ENCODE measurements at places on chromosomes 4 and X.
A peak's percentile ranks its signal among the peaks of the same experiment; 100 is the strongest.

DNA sequence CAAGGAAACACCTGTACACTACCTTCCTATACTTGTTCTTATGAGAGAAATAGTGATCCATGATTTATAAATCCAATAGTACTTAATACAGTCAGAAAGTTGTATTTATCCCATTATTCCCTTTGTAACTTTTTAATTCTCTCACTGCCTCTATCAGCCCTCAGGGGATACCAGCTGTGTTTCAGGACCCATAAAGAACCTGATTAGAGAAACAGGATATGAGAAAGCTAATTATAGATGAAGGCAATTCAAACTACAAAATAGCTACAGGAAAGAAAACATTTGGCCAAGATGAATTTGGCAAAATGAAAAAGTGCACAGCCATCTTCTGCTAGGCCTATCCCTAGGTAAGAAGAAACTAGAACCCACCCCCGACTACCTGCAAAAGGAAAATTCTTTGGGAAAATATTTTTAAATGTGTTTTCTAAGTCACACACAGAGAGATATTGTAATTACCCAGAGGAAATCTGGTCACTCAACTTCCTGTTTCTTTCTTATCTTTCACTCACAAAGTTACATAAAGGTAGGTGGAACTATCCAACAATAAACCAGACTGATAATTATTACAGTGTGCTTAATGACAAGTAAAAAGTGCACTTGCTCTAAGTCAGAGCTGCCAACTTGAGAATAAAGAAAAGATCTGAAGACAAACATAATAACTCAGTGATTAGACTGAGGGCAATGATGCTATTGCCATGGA lies 836.5 kb upstream of the HTR2C start:
- DNase-seq, result no peak

GRCh38 chr4:6008766-6009385 lies 9.4 kb downstream of the C4orf50 start:
- DNase-seq, result no peak

- no peak for DNase-seq
Measured at GRCh38 chr4:40564004-40564403, 65.7 kb downstream of the RBM47 start.

DNA sequence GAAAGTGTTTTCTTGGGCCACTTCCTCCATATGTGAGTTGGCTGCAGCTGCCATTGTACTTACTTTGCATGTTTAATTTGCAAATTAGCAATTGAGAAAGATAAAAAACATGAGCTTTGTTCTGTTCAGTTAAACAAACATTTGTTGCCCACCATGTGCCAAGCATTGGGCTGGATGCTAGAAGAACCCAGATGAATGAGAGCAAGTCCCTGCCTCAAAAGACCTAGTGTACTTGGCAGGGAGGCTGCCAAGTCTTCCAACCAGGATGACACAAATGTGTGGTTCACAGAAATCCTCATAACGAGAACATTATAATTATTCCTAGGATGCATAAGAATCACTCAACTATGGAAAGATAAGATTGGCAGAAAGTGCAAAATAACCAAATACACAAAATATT lies 66.7 kb downstream of the GPM6A start:
- no peak for DNase-seq

GRCh38 chr4:98966926-98967325 lies 28.6 kb upstream of the METAP1 start:
- no peak for DNase-seq

DNA sequence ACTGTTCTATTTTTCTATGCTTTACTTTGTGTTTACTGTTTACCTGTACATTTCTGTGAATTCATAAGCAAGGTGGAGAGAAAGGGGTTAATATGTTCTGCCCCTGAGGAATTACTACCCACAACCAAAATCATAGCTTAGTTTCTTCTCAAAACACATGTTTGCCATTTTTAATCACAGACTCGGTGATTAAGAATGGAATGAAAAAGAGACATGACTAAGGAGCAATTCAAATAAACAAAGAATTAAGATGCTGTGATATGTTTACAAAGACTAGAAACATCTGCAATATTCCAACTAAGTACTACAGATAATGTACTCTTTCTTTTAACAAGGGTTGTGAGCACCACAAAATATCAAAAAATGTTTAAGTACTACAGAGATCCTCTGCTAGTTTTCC lies 11.7 kb upstream of the FAT4 start:
- peak; percentile 44 for DNase-seq

- no peak for DNase-seq
Measured at GRCh38 chrX:45435481-45435880, 234.8 kb upstream of the DIPK2B start.

DNA sequence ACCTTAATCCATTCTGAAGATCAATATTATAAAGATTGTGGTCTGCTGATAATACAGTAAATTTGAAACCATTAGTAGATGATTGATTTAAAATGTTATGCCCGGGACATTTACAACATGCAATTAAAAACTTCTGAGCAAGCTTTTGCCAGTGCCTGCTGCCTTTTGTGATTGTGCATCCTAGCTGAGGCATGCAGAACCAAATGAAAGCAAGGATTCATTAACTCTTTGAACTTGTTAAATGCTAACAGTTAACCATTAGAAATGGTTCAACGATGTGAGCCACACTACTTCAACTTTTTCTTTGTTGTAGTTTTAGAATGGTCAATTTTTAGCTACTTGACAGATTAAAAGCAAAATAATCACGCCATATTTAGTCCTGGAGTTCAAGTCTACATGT lies 51.1 kb downstream of the ZFP42 start:
- DNase-seq, result no peak

DNA sequence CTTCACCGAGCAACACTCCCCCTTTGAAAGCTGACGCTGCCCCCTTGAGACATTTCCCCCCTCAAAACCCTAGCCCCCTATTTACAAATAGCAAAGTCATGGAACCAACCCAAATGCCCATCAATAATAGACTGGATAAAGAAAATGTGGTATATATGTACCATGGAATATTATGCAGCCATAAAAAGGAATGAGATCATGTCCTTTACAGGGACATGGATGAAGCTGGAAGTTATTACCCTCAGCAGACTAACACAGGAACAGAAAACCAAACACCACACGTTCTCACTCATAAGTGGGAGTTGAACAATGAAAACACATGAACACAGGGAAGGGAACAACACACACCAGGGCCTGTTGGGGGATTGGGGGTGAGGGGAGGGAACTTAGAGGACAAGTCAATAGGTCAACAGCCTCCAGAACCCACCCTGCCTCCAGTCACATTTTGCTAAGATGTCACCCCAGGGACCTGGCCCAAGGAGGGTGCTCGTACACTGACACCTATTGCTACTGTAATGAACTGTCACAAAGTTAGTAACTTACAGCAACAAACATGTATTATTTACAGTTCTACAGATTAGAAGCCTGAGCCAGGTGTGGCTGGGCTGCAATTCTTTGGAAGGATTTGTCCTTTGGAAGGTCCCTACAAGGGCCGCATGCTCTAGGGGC lies 20.6 kb downstream of the SCD5 start:
- no peak for DNase-seq

GRCh38 chr4:24896977-24897376 lies 15.9 kb downstream of the CCDC149 start:
- no peak for DNase-seq

GRCh38 chr4:29829067-29829466 lies 891.1 kb upstream of the PCDH7 start:
- no peak for DNase-seq

DNA sequence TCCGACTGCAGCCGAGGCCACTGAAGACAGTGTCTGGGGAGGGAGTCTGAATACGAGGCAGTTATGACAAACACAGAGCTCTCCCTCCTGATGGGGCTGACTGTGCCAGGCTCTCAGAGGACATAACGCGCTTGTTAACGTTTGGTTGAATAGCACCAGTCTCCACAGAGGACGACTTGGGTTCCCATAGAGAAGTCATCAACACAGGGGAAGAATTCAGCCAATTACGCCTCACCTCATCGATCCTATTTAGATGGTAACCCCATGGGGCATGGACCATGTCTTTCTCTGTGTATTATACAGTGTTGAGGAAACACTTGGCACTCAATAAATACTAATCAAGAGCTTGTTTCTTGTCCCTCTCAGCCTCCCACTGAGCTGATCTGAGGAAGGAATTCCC lies 642.6 kb upstream of the LCORL start:
- DNase-seq, result no peak

DNA sequence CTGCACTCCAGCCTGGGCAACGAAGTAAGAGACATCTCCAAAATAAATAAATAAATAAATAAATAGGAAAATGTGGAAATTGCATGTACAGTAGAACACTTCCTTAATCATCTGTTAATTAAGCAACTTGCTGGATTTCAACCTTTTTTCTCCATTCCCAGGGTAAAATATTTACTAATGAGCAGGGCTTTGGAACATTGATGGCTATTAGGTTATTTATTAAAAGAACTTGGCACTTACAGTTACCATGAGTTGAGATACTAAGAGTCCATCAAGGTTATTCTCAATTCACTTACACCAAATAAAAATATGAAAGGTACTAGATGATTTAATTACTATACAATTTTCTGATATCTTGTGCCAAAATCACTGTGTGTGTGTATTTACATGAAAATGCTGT lies 607.1 kb downstream of the PCDH18 start:
- no peak for DNase-seq

- no peak for DNase-seq
Measured at GRCh38 chr4:185456131-185456530, 15.4 kb downstream of the CCDC110 start.

DNA sequence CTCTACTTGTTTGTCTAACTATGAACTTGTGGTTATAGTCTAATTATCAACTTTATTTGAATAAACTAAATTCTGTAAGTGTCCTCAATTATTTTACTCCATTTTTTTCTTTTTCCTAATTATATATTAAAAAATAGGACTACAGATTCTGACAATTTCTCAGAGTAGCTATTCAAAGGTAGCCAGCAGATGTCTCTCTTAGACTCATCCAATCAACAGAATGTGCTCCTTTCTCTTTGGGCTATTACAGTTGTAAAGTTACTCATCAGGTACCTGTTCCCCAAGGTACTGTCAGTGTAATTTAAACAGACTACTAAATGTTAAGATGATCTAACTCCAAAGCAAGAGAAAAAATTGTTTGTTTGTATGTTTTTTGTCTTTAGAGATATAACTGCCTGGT lies 248.6 kb downstream of the PCDH18 start:
- peak; percentile 25 for DNase-seq

GRCh38 chr4:39792529-39792928 lies 94.6 kb downstream of the UBE2K start:
- DNase-seq, result no peak

- no peak for DNase-seq
Measured at GRCh38 chrX:54675762-54676161, 122.3 kb downstream of the ITIH6 start.

DNA sequence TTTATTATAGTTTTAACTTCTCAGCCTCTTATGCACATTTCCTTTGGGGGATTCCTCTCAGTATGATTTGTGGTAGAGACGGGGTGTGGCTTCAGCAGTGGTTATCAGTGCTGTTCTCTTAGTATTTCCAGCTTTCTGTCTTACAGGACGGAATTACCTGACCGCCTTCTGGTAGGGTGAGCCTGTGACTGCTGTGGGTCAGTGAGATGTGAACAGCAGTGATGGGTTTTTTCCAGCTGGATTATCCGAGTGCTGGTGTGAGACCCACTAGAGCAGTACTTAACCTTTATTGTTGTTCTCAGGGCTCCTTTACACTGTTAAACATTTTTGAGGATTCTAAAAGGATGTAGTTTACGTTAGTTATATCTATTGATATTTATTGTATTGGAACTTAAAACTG lies 135.2 kb downstream of the SLIT2 start:
- DNase-seq, result no peak

- peak; percentile 61 for DNase-seq
Measured at GRCh38 chr4:138749303-138749702, 266.3 kb upstream of the NOCT start.

DNA sequence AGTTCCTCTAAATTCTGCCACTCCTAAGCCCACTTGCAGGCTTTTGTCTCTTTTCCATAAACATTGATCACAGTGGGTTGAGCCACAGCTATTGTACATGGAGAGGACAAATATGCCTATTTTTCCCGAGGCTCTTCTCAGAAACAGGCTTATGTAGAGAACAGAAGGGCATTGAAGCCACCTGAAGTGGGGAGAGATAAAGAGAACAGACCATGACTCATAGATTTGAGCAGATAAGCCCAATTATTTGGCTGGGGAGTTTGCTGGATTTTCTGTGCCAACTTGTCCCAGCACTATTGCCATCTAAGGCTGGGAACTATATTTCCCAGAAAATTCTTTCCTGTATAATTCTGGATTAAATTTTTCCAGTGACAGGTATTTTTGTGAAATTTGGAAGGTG lies 446.1 kb upstream of the RPS6KA3 start:
- no peak for DNase-seq

- peak; percentile 52 for DNase-seq
Measured at GRCh38 chr4:54229631-54230483, 764 bp downstream of the PDGFRA start.

DNA sequence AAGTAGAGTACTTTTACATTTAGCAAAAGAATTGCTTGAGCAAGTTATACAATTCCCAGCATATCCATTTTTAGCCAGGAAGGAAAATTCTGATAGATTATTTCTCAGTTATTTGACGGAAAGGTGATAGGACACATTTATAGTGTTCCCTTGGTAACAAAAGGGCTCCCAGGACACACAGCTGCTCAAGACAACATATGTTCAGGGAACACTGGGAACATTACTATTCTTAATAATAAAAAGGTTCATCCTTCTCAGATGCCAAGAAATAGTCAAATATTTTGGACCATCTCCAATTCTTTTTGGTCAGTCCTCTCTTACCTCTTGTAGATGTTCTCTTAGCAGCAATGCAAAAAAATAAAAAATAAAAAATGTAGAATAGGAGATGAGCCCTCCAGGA lies 66.8 kb upstream of the SMAD1 start:
- no peak for DNase-seq

GRCh38 chr4:159018062-159018629 lies 84.7 kb upstream of the RAPGEF2 start:
- DNase-seq, result peak; percentile 60

- DNase-seq, result peak; percentile 74
Measured at GRCh38 chr4:4673070-4673469, 131.2 kb upstream of the STX18 start.

DNA sequence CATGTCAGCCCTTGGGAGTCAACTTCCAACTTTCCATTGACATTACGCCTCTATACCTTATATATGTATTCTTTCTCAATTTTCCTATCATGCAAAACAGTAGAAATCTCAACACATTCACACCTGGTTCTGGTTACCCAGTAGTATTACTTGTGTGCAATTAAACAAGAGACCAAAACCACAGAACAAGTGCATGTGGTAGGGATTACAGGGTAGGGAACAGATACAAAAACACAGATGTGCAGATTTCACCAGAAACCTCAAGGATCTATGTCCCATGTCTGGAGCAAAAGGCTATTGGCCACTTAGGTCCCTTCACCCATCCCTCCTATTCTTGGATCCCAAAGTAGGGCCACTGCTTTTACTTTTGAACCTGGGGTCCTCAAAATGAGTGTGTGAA lies 143.6 kb upstream of the ZCCHC13 start:
- peak; percentile 1 for DNase-seq

DNA sequence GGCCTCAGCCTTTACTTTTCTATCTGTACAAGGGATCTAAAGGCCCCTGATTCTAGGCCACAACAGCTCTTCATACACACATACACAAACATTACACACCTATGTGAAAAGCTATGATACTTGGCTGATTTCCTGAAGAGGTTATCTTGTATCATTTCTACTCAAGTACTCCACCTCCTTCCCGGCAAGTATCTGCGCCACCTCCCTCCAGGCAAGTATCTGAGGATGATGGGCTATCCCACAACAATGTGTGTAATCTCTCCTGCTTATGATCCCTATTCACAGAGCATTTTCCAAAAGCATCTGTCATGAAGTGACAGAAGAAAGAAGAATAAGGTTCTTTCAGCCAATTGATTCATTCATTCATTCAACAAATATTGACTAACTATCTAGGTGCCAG lies 36.8 kb downstream of the AFAP1 start:
- no peak for DNase-seq

GRCh38 chrX:103124284-103124683 lies 31.3 kb upstream of the NXF3 start:
- DNase-seq, result no peak
